Amniotic stem cell (primary cell): ENCODE measurements at places on chromosomes 12 and 14.

- DNase-seq, result no peak
Observed at GRCh38 chr12:92076101-92076500, 69.5 kb downstream of the BTG1 start.

DNA sequence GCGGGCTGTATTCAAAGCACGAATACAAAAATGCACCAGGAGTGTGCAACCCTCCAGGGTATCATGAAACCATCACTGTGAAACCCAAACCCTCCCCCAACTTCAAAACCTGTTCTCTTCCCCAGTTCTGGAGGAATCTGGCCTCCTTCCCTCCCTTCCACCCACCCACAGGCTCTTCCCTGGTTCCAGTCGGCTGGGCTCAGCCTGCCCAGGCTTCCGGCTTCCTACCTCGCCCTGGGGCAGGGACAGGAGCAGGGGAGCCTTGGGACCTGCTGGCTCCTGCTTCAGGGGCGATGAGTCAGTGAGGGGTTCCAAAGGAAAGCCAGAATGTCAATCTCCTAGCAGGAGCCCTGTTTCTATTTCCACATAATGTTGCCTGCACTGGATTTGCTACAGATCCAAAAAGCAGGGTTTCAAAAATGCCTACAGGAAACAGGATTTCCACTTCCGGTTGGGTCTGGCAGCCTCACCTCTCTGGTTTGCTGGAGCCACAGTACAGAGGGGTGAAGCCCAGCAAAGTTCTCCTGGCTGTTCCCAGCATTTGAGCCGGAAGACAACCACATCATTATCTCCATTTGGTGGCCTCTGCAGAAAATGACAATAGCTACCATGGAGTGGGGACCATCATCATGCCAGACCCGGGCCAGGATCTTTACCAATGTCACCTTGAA is 278.3 kb downstream of the DPF3 start:
- peak; percentile 34 for DNase-seq

- no peak for DNase-seq
Observed at GRCh38 chr12:52305921-52306705, 14.8 kb upstream of the KRT81 start.

DNA sequence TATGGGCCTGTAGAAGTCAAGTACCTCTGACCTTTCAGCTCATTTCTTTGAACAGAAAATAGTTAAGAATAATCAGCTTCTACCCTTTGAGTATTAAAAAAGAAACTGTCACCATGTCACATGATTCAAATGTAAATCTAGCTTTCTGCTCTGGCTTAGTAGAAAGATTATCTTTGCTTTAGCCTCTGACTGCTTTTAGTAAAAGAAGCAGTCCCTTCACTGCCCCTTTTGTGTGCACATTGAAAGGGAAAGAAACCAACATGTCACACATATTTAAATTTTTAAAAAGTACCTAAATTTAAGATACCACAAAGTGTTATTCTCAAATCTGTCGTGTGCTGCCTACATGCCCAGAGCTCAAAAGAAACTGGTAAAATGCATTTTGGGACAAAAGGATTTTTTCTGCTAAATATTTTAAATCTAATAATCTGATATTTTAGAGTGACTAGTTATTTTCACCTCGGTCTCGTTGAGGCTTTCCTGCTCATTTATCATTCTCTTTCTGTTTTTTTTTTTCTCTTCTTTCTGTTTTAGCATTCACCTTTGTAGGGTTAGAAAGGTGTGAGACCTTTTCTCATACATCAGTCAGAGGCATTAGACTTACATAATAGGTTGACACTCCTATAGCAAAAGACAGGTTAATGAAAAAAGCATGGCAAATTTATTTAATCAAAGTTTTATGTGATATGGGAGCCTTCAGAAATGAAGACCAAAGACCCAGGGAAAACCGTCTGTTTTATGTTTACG is 41.3 kb downstream of the SLC16A7 start:
- DNase-seq, result no peak

GRCh38 chr14:63632932-63633514 is 8.6 kb downstream of the WDR89 start:
- DNase-seq, result no peak
